ENCODE measurements at places on chromosomes 7 and 10. TPM values are rescaled to one million over a fixed set of nuclear protein-coding genes. Genes with fewer than 3 reads are reported as not detected.

Gene GPR37
- 0.23 TPM for total RNA-seq

Gene EGFR
- 60.3 TPM for total RNA-seq

Gene SFRP4
- 0.14 TPM for total RNA-seq

Gene ENTPD1
- 0.09 TPM for total RNA-seq

Gene ZNF727
- not detected for total RNA-seq

Gene WNT2
- total RNA-seq, result 0.97 TPM

Gene NUTM2D
- 1.2 TPM for total RNA-seq

Gene HOGA1
- total RNA-seq, result 0.32 TPM

Gene FAM131B
- 4.0 TPM for total RNA-seq

Gene SH2B2
- total RNA-seq, result 4.7 TPM

Gene OR13A1
- not detected for total RNA-seq

Gene TRIM73
- total RNA-seq, result 0.59 TPM

Gene CPN1
- not detected for total RNA-seq

Gene POM121C
- 32.0 TPM for total RNA-seq

Gene SLC39A12
- not detected for total RNA-seq

Gene UNCX
- total RNA-seq, result not detected

Gene WNT8B
- total RNA-seq, result not detected

Gene IGFBP1
- not detected for total RNA-seq

Gene MACC1
- total RNA-seq, result 0.05 TPM

Gene TMEM196
- not detected for total RNA-seq

Gene TLX1
- total RNA-seq, result not detected

Gene CPED1
- total RNA-seq, result 12.8 TPM

Gene SRGN
- total RNA-seq, result 13.1 TPM

Gene GPR158
- 0.05 TPM for total RNA-seq

Gene CYP2E1
- 0.89 TPM for total RNA-seq

Gene TUBAL3
- total RNA-seq, result not detected

Gene PTER
- 8.9 TPM for total RNA-seq

Gene FKBP6
- not detected for total RNA-seq

Gene FBXO24
- total RNA-seq, result 0.30 TPM

Gene NEUROD6
- total RNA-seq, result not detected

Gene SRPK2
- 57.9 TPM for total RNA-seq

Gene SEC31B
- 3.2 TPM for total RNA-seq

Gene GPR141
- not detected for total RNA-seq

Gene PPP1R17
- not detected for total RNA-seq

Gene CRHR2
- not detected for total RNA-seq

Gene IL15RA
- 1.5 TPM for total RNA-seq

Gene IRF5
- 0.14 TPM for total RNA-seq

Gene TAS2R39
- not detected for total RNA-seq

Gene GOLGA7B
- total RNA-seq, result not detected

Gene SYCE1
- total RNA-seq, result not detected

All from smooth muscle cell of the umbilical artery (primary cell).